Jurkat, Clone E6-1 (cell line): ENCODE measurements at places on chromosomes 2 and 18.

- no peak for DNase-seq
These were observed 57.3 kb downstream of the TWIST2 start for GRCh38 chr2:238905224-238905623.

GRCh38 chr2:145751155-145751554, 1231.2 kb upstream of the ZEB2 start:
- no peak for DNase-seq

GRCh38 chr2:46647766-46648742, 168.7 kb downstream of the TMEM247 start:
- DNase-seq, result no peak

- no peak for DNase-seq
These were observed 2.4 kb downstream of the OSR1 start for GRCh38 chr2:19355931-19356544.

GRCh38 chr2:84257831-84258230, 201.2 kb downstream of the SUCLG1 start:
- DNase-seq, result no peak

- no peak for DNase-seq
These were observed 428.1 kb downstream of the MEIS1 start for GRCh38 chr2:66862885-66863650.
